Activated CD4-positive, alpha-beta T cell treated with anti-CD3 and anti-CD28 coated beads, Interleukin-2, amount 10 ng/mL, durations not matched to agents 24 days and 14 days (primary cell): ENCODE measurements at places on chromosomes 13 and 19. TPM values are rescaled to one million over a fixed set of nuclear protein-coding genes. Genes with fewer than 3 reads are reported as not detected.

Gene PMIS2
- not detected in 2 replicates for total RNA-seq

Gene CRB3
- 0.26 and 0.33 TPM in 2 replicates for total RNA-seq

Gene ZNF763
- total RNA-seq, result 0.31 and 0.51 TPM in 2 replicates

Gene IFNL1
- total RNA-seq, result not detected in 2 replicates

Gene ZNF699
- total RNA-seq, result 4.4 and 4.5 TPM in 2 replicates

Gene HAUS5
- 45.8 TPM in 2 replicates for total RNA-seq

Gene C19orf67
- total RNA-seq, result 0.54 and 0.58 TPM in 2 replicates

Gene KLK6
- not detected in 2 replicates for total RNA-seq

Gene TMEM86B
- total RNA-seq, result 6.8 and 7.7 TPM in 2 replicates

Gene SIGLEC5
- not detected in 2 replicates for total RNA-seq

Gene ARL11
- 0.65 and 0.76 TPM in 2 replicates for total RNA-seq

Gene LGALS4
- 1.3 and 1.7 TPM in 2 replicates for total RNA-seq

Gene CAPNS1
- total RNA-seq, result 351 and 362 TPM in 2 replicates

Gene PDX1
- total RNA-seq, result not detected in 2 replicates

Gene DAND5
- total RNA-seq, result 0.12 TPM in 1 of 2 replicates, not detected in the other

Gene SIGLEC14
- total RNA-seq, result not detected in 2 replicates

Gene ALOX5AP
- 33.3 and 33.4 TPM in 2 replicates for total RNA-seq

Gene ZNF83
- 22.1 and 26.3 TPM in 2 replicates for total RNA-seq

Gene TMEM190
- not detected in 2 replicates for total RNA-seq

Gene ATXN8OS
- not detected in 2 replicates for total RNA-seq

Gene CDC42EP5
- 0.61 and 0.64 TPM in 2 replicates for total RNA-seq

Gene TEAD2
- total RNA-seq, result not detected in 2 replicates

Gene LENG8
- total RNA-seq, result 202 and 214 TPM in 2 replicates

Gene RASAL3
- total RNA-seq, result 110 and 114 TPM in 2 replicates

Gene ELAVL1
- total RNA-seq, result 191 and 193 TPM in 2 replicates

Gene KLK8
- not detected in 2 replicates for total RNA-seq

Gene ZNF112
- total RNA-seq, result not detected in 2 replicates

Gene ZNF576
- 14.4 and 15.3 TPM in 2 replicates for total RNA-seq

Gene PSPN
- 1.5 and 1.8 TPM in 2 replicates for total RNA-seq

Gene IZUMO4
- total RNA-seq, result 9.5 and 10.0 TPM in 2 replicates

Gene FFAR2
- total RNA-seq, result not detected in 2 replicates

Gene CHAMP1
- total RNA-seq, result 46.9 and 48.2 TPM in 2 replicates

Gene AXL
- 0.19 and 0.70 TPM in 2 replicates for total RNA-seq

Gene FAM83E
- 5.1 and 6.4 TPM in 2 replicates for total RNA-seq

Gene TMEM255B
- 2.0 and 2.4 TPM in 2 replicates for total RNA-seq

Gene CDX2
- not detected in 2 replicates for total RNA-seq

Gene UBE2L5
- total RNA-seq, result not detected in 2 replicates

Gene CC2D1A
- 38.5 and 39.4 TPM in 2 replicates for total RNA-seq

Gene ZNF556
- not detected in 2 replicates for total RNA-seq

Gene C1QTNF9
- 0.09 TPM in 1 of 2 replicates, not detected in the other for total RNA-seq

Gene DZIP1
- 0.12 and 0.14 TPM in 2 replicates for total RNA-seq

Gene KLK2
- total RNA-seq, result 0.33 and 0.75 TPM in 2 replicates

Gene DIS3
- total RNA-seq, result 52.1 and 55.6 TPM in 2 replicates

Gene MOB3A
- total RNA-seq, result 184 and 185 TPM in 2 replicates

Gene YJEFN3
- total RNA-seq, result 11.4 and 14.6 TPM in 2 replicates

Gene ZNF665
- 2.3 and 2.6 TPM in 2 replicates for total RNA-seq

Gene CNN1
- not detected in 2 replicates for total RNA-seq
